GM12878 (cell line): ENCODE measurements at places on chromosomes 13 and 19. TPM values are rescaled to one million over a fixed set of nuclear protein-coding genes. Genes with fewer than 3 reads are reported as not detected.
A peak's percentile ranks its signal among the peaks of the same experiment; 100 is the strongest.

SHKBP1 gene
- total RNA-seq: 111 and 115 TPM in 2 replicates

GRCh38 chr13:35995136-35995535 is 136.0 kb downstream of the DCLK1 start:
- DNase-seq: no peak
- no peaks in the 10 kb centered on the region for H3K4me1 ChIP-seq
- no peak overlapping the region for H3K27ac ChIP-seq
- no peaks in the 10 kb centered on the region for H3K27me3 ChIP-seq

MUC16 gene
- total RNA-seq: not detected in 2 replicates

DNA sequence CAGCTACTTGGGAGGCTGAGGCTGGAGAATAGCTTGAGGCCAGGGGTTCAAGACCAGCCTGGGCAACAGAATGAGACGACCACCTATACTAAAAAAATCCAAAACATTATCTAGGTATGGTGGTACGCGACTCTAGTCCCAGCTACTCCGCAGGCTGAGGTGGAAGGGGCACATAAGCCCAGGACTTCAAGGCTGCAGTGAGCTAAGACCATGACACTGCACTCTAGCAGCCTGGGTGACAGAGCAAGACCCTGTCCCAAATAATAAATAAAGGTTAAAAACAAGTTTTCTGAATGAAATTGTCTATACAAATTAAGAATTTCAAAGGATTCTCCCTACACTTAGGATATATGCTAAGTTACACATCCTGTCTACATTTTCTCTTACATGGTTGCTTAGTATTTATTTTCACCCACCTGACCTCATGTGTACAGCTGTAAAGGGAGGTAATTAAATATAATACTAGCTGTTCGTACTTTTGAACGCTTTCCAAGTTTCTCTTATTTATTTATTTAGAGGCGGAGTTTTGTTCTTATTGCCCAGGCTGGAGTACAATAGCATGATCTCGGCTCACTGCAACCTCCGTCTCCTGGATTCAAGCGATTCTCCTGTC is 1.6 kb downstream of the SLC25A30 start:
- H3K36me3 ChIP-seq: no peaks in the 10 kb centered on the region
- no peaks in the 10 kb centered on the region for H3K4me1 ChIP-seq
- H3K4me3 ChIP-seq: peak overlapping the region; percentile 83
- no peak for DNase-seq
- no peaks in the 10 kb centered on the region for H3K27me3 ChIP-seq
- H3K27ac ChIP-seq: peak overlapping the region; percentile 72

GRCh38 chr19:46697204-46697960 is 19.5 kb downstream of the PRKD2 start:
- no peaks in the 10 kb centered on the region for H3K4me1 ChIP-seq
- H3K36me3 ChIP-seq: peaks cover 37% of the 10 kb centered on the region; the same call in 1 of the 2 replicates
- H3K27me3 ChIP-seq: no peaks in the 10 kb centered on the region
- H3K27ac ChIP-seq: no peak overlapping the region
- no peak for DNase-seq
- H3K4me3 ChIP-seq: no peak overlapping the region

- H3K4me1 ChIP-seq: no peaks in the 10 kb centered on the region
- no peaks in the 10 kb centered on the region for H3K36me3 ChIP-seq
- no peak overlapping the region for H3K27ac ChIP-seq
- H3K4me3 ChIP-seq: no peak overlapping the region
- DNase-seq: no peak
- H3K27me3 ChIP-seq: 0 out of 2 replicates have a peak, but pooled peaks cover 1% of the 10 kb centered on the region
Observed at GRCh38 chr13:112349681-112350080, 26.5 kb upstream of the SPACA7 start.

- H3K36me3 ChIP-seq: no peaks in the 10 kb centered on the region
- H3K4me1 ChIP-seq: 0 out of 2 replicates have a peak, but pooled peaks cover 4% of the 10 kb centered on the region
- no peak overlapping the region for H3K27ac ChIP-seq
Observed at GRCh38 chr13:21453387-21454081, 5.6 kb downstream of the ZDHHC20 start.

GRCh38 chr13:103306163-103306562 is 239.9 kb upstream of the SLC10A2 start:
- no peak overlapping the region for H3K27ac ChIP-seq
- no peak for DNase-seq
- H3K36me3 ChIP-seq: no peaks in the 10 kb centered on the region
- H3K4me1 ChIP-seq: no peaks in the 10 kb centered on the region

SMIM44 gene
- not detected in 2 replicates for total RNA-seq

SHISA2 gene
- 0.08 TPM in 1 of 2 replicates, not detected in the other for total RNA-seq

ZNF99 gene
- total RNA-seq: not detected in 2 replicates

ETV2 gene
- total RNA-seq: 0.93 and 1.3 TPM in 2 replicates

DNA sequence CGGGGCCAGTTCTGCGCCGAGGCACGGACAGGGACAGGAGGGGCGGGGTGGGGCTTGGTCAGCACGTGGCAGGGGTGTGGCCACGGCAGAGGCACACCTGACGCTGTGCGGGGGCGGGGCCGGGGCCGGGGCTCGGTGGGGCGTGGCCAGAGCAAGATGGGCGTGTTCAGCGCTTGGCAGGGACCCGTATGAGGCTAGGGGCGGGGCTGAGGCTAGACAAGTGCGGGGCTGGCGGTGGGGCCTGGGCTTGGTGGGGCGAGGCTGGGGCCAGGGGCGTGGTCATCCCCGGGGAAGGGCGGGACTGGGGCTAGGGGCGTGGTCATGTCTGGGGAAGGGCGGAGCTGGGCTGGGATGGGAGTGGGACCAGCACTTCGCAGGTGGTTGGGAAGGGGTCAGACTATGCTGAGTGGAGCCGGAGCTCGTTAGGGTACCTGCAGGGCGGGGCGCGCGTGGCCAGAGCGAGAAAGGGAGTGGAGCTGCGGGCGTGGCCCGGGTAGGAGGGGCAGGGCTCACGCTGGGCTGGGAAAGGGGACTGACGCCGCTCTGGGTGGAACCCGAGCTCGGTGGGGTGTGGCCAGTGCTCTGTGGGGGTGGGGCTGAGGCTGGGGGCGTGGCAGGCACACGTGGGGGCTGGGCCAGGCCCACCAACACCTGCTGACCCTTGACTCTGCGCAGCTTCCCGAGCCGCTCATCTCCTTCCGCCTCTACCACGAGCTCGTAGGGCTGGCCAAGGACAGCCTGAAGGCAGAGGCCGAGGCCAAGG is 12.8 kb downstream of the POLR2E start:
- H3K27me3 ChIP-seq: no peaks in the 10 kb centered on the region
- DNase-seq: no peak
- H3K4me1 ChIP-seq: peaks cover 17% of the 10 kb centered on the region
- peaks cover 63% of the 10 kb centered on the region for H3K36me3 ChIP-seq
- no peak overlapping the region for H3K27ac ChIP-seq
- no peak overlapping the region for H3K4me3 ChIP-seq

SLC17A7 gene
- total RNA-seq: 0.08 TPM in 2 replicates

GRCh38 chr19:53037101-53038097 is 7.1 kb upstream of the ERVV-2 start:
- no peaks in the 10 kb centered on the region for H3K4me1 ChIP-seq
- no peaks in the 10 kb centered on the region for H3K27me3 ChIP-seq
- H3K4me3 ChIP-seq: no peak overlapping the region
- no peaks in the 10 kb centered on the region for H3K36me3 ChIP-seq

GRCh38 chr19:18999896-19000620 is 33.3 kb downstream of the SUGP2 start:
- peaks cover 38% of the 10 kb centered on the region for H3K36me3 ChIP-seq
- no peak overlapping the region for H3K4me3 ChIP-seq
- no peaks in the 10 kb centered on the region for H3K4me1 ChIP-seq
- no peak overlapping the region for H3K27ac ChIP-seq
